ENCODE measurements at places on chromosomes 11 and 22.

DNA sequence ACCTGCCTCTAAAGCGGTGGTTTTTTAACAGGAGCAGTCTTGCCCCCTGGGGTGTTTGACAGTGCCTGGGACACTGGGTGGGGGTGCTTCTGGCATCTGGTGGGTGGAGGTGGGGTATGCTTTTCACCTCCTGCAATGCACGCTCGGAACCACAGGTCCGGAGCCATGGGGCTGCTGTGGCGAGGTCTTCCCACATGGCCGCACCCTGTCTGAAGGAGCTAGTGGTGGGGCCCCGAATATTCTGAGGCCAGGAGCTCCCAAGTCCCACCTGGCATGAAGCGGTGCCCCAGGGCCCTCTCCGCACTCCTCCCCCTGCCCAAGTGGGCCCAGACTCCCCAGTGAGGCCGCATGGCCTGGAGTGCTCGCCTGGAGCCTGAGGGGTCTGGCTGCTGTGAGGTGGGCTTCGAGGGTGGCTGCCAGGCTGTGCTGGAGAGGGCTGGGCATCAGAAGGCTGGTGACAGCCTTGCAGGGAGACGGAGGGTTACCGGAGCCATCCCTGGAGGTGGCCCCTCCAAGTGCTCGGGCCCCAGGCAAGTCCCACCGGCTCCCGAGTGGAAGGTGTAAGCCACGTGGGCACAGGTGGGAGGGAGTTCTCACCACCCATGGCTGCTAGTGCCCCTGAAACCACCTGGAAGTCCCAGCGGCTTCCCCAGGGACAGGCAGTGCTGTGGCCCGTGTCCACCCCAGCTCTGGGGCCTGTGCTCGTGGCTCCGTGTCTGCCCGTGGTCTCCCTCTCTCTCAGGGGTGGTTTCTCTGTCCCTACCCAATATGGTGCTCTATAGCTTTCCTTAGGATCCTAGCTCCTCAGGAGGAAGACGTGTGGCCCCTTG, 15.1 kb downstream of the TBX1 start:
- DNase-seq: no peak

- no peak for DNase-seq
Measured at GRCh38 chr11:94732617-94733281, 35.4 kb upstream of the AMOTL1 start.

DNA sequence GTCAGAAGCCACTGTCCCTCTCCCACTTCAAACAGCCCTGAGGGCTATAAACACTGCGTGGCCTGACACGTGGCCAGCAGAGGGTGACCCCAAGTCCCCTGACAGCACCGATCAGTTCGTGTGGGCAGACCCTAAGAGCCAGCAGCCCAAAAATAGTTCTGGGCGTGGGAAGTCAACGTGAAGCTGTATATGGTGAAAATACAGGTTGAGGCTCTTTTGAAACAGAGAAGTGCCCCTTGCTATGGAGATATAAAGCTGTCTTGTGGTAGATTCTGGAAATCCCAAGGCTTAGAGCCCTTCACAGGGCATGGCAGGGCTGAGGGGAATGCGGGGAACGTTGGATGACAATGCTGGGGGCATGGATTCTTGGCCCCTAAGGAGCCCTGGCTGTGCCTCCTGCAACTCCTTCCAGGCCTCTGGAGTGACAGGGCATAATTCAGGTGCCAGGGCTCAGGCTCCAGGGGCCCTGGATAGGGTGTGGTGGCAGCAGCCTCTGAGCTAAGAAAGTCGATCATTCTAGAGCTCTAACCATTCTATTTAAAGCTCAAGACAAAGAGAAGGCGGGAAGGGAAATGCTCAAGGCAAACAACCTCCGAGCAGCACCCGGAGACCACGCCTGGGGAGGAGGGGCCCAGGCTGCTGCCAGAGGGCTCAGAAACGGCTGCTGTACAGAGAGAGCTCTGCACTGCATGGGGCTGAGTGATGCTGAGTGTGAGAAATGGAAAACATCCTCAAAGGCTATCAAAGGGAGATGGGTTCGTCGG, 60.4 kb upstream of the CD5 start:
- DNase-seq: no peak

DNA sequence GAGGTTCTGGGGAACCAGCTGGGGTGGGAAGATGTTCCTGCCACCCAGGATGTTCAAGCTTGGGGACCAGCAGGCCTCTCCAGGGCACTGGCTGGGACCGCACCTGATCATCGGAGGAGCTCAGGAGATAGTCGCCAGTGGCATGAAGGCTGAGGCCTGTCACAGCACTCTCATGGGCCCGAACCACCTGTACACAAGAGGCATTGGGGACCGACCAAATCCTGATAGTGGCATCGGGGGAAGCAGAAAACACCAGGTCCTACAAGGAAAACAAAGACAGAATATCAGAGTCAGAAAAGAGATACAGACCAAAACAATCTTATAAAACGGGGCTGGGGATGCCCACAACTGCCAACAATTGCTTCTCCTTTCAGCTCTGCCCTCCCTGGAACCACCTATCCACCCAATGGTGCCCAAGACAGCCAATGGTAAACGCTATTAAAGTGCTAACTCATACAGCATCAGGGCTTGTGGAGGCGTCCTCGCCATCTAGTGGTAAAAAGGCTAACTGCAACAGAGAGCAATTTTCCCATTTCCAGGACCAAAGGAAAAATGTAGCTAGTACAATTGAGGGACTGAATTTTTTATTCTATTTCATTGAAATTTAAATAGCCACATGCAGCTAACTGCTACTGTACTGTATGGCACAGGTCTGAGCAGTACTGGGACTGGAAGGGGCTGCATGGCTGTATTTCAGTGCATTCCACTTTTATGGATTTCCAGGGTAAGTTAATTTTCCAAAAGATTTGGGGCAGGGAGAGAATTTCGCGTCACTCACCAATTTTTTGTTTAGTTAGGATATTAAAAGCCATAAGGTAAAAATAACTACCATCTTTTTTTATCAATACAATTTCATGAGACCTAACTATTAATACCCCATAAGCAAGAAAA, 7.1 kb downstream of the PRPF19 start:
- DNase-seq: no peak

DNA sequence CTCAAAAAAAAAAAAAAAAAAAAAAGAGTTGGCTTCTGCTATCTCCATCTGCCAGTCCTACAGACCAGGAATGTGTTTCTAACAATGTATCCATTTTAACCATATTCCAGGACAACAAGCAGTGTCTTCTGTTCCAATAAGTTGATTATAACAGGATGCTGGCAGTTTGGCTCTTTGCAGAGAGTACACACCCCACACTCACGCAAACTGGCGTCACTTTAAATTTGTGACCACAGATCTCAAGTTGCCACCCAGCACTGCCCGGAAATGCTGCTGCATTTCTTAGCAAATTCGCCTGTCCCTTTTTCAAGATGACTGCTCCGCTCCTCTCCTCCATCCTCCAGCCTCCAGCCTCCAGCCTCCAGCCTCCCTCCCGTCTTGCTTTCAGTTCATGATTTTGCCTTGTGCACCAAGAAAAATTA, 44.3 kb downstream of the SCGB1A1 start:
- DNase-seq: no peak

GRCh38 chr11:131370901-131371790, 731 bp downstream of the NTM start:
- no peak for DNase-seq

- DNase-seq: no peak
Measured at GRCh38 chr11:5992604-5993251, 5.9 kb upstream of the OR52L1 start.

DNA sequence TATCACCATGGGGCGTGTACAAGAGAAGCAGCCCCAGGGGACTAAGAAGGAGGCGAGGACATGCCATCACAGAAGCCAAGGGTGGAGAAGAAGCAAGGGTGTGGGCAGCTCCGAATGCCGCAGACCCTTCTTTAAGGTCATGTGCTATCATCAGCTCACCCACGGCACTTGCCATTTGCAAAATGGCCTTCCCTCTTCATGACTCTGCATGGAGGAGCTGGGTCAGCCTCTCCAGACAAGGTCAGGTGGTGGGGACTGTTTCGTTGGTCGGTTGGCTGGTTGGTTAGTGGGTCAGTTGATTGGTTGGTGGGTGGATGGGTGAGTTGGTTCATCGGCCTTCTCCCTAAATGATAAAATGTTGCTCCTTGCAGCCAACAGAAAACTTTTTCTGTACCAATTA, 622.5 kb downstream of the TBC1D22A start:
- no peak for DNase-seq

DNA sequence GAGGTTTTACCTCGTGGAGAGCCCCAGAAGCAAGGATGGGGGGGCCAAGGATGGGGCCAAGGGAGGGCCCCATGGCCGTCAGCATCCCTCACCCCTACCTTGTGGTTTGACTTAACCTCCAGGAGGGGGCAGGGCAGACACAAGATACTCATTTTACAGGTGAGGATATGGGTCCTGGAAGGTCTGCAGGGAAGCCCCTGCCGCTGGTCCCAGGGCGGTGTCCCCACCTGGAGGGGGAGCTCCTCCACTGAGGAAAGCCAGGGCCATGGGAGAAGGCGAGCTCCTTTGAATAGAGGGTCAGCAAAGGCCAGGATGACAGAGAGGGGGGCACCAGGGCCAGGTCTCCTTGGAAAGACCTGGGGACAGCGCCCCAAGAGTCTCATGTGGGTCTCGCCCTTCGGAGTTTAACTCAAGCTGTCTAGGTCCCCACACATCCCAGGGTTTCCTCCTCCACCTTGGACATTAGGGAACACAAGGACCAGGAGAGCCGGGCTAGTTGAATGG, 5.9 kb upstream of the ADORA2A start:
- no peak for DNase-seq

GRCh38 chr11:18701614-18702216, 3.1 kb downstream of the TMEM86A start:
- DNase-seq: no peak

GRCh38 chr11:81852896-81853295, 880.8 kb downstream of the FAM181B start:
- DNase-seq: no peak

DNA sequence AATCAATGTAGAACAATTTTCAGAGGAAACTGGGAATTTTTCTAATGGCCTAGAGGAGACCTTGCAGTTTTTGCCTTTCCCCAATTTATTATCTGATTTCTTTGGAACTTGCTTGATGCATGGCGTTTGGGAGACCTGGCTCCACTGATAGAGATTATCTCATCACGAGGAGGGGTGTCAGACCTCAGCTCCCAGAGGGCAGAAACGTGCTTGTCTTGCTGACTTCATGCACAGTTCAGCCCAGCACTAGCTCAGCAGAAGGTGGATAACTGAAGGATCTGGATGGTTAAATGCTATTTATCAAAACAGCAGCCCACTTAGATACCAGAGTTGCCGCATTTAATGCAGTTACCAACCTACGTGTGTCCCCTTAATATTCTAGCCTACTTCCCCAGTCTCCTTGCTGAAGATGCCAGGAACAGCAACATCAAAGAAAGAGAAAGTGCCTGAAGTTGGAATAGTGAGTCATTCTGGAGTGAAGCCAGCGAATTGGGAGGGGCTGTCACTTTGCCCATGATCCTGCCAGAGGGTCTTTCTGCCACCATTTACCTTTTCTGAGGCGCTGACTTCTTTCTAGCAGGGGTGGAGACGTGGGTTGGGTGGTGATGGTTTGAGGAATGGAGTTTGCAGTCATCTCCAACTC, 133.5 kb upstream of the CADM1 start:
- no peak for DNase-seq

DNA sequence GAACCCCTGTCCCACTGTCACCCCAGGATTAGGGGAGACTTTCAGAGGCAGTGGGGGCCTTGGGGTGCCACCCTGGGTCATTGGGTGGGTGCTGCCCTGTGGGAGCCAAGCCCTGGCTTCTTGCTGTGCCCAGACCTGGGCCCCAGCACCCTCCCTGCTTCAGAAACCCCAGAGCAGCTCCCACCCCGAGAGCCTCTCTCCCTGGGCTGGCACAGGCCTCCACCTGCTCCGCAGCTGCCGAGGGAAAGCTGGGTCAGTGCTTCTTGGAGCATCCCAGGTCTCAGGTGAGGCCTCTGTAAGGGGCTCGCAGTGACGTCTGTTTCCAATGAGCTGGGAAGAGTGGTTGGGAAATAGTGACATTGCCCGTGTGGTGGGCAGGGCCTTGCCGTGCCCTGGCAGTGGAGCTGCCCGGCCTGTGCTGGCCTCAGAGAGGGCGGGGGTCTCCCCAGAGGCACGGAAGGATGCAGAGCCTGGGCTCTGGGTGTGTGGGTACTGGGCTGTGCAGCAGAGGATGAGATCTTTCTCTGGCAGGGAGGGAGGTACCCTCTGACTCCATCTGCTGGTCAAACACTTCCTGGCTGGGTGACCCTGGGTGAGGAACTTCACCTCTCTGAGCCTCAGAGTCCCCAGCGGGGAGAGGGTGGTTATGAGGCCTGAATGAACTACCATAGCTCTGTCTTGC, 23.0 kb downstream of the C22orf23 start:
- DNase-seq: no peak

DNA sequence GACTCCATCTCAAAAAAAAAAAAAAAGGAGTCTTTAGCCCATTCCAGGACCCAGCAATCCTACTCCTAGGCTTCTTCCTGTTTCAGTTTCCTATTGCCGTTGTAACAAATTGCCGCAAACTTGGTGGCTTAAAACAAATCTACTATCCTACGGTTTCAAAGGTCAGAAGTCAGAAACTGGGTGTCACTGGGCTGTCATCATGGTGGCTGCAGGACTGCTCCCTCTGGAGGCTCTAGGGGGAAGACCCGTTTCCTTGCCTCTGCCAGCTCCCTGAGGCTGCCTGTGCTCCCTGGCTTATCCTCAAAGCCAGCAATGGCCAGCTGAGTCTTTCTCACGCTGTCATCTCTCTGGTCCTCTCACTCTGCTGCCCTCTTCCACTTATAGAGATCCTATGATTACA, 8.7 kb upstream of the DAGLA start:
- no peak for DNase-seq

- DNase-seq: no peak
Measured at GRCh38 chr22:32336771-32337424, 20.8 kb upstream of the RFPL3 start.

DNA sequence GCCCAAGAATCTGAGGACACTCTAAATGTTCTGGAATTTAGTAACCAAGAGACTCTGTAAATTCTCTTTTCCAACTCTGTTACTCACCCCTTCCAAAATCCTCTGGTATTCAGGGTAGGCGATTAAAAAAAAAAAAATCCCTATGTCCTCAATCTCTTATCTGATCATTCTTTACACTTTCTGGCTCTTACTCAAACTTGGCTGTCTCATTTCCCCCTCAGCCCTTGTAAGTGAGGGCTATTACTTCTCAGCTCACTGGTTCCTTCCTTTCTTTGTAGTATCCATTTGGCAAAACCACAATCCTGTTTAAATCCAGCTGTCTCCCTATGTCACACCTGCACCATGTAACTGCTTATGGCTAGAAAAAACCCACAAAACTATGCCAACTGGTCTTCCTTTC, 12.7 kb upstream of the MSANTD2 start:
- no peak for DNase-seq

GRCh38 chr11:908273-908672, 2.3 kb downstream of the CHID1 start:
- DNase-seq: no peak

GRCh38 chr22:30743257-30744020, 48.8 kb downstream of the OSBP2 start:
- DNase-seq: no peak

DNA sequence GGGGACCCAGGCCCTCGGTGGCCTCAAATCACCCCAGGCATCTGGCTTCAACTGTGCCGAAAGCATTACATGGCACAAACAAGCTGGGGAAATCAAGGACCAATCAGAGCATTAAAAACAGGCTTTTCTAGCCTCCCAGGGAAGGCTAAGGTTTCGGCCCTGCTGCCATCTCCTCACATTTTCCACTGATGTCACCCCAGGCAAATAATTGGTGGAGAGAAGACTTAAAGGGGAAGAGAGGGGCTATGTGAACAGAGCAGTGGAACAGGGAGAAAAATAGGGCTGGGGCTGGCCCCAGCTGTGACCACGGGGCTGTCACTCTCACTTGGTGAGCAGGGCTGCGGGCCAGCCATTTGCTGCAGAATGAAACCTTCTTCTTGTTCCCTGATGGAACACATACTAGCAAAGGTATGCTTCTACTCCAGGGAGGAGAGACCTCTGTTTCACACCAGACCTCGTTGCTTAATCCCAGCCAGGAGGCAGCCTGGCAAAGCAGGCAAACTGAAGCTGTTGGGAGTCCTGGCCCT, 581.3 kb downstream of the SOX6 start:
- DNase-seq: no peak

Data from omental fat pad (tissue), 4 donors.